ENCODE measurements at places on chromosomes 1 and 21.

- no peak for DNase-seq
These were observed 333.6 kb downstream of the NPHP4 start for GRCh38 chr1:5658340-5659316.

DNA sequence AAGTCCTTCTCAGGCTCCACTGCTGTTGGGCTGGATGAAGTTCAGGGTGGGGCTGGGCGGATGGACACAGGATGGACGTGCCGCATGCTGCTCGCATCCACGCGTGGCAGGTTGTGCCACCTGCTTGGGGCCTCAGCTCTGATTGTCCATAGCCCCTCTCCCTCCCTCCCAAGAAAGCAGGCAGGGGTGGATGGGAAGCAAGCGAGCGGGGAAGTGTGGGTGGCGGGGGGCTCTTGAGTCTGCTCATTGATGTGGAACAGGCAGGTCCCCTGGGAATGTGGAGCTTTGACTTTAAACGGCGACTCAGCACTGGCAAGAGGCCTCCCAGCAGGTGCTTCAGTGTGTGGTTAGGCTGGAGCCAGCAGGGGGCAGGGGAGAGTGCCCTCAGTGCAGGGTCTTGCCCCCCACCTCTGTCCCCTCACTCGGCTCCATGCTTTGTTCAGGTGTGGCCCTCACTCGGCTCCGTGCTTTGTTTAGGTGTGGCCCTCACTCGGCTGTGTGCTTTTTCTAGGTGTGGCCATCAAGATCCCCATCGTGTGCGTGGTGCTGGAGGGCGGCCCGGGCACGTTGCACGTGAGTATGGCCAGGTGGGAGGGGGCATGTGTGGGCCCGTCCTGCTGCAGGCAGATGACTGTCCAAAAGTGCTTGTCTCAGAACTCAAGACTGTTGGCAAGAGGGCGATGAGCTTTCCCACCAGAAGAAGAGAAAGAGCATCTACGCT, 23.9 kb downstream of the TRPM2 start:
- DNase-seq: no peak

GRCh38 chr1:164773102-164773501, 214.1 kb downstream of the PBX1 start:
- no peak for DNase-seq

GRCh38 chr1:4657244-4657789, 2.9 kb downstream of the AJAP1 start:
- DNase-seq: no peak

GRCh38 chr1:218620956-218621355, 275.8 kb downstream of the TGFB2 start:
- no peak for DNase-seq

DNA sequence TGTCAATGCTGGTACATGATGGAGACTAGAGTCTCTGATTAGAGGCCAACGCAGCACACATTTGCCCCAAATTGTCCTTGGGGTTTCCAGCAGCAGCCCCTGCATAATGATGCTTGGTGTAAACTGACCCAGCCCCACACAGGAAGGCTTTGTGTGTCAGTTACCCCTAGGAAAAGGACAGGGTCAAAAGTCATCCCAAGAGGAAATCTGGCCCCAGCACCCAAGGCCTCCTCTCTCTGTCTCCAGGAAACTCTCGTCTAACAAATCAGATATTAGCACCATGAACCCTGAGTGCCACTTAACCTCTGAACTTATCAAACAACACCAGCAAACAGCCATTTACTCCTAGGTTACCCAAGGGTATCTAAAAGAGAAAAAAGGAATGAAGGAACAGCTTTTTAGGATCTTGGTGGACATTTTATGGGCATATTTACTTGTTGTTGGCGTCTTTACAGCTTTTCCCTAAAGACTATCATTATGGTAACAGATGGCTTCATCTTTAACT, 84.5 kb downstream of the PSMG1 start:
- DNase-seq: no peak

DNA sequence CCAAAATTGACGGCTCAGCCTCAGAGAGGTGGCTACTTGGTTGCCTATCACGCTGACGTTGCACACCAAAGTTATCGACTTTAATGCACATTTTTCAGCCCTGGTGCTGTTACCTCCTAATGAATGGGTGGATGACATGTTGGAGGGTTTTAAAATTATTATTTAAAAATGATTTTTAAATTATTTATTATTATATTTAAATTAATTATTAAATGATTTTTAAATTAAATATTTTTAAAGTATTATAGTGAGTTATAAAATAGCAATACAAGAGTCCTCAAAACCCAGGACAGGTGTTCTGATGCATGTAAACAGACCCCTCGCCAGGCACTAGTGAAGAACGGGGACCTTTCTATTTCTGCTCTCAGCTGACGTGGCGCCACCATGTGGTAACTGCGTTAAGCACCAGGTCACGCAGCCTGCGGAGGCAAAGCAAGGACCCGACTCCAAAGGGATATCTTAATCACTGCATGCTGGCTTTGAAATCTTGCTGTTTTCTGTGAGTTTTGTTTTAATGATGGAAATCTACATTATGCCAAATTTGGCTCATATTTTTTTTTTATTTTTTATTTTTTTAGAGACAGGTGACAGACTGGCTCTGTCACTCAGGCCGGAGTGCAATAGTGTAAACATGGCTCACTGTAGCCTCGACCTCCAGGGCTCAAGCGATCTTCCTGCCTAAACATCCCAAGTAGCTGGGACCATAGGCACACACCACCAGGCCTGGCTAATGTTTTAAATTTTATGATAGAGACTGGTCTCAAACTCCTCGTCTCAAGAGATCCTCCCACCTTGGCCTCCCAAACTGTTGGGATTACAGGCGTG, 22.6 kb downstream of the CASP9 start:
- DNase-seq: peak; percentile 71

GRCh38 chr1:115170961-115171392, 81.7 kb upstream of the TSPAN2 start:
- no peak for DNase-seq

DNA sequence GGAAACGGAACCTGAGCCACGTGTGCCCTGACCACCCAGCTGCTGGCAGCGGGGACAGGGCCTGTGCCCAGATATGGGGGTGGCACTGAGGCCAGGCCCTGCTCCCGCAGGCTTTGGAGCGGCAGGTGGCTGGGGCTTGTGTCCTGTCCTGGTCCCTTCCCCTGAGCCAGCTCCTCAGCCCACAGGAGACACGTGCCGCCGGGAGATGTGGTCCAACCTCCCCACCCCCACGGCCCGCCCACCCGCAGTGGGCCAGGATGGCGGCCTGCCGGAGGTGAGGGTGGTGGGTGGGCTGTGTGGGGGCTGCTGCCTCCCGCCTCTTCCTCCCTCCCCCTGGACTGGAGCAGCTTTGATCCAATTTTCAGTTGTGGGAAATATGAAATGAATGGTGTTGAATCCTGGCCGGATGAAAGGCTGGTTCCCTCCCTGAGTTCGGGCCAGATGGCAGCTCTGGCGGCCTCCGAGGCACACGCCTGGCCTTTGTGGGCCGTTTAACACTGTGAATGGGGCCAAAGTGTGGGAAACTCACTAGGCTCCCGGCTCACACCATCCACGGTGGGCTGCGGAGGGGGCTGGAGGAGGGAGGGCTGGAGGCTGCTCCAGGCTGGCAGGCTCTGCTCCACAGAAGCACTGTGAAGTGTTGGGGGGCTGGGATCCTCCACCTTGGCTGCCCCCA, 2.6 kb upstream of the HES5 start:
- DNase-seq: no peak

- peak; percentile 86 for DNase-seq
These were observed 10.2 kb downstream of the IRF2BP2 start for GRCh38 chr1:234599617-234600417.

DNA sequence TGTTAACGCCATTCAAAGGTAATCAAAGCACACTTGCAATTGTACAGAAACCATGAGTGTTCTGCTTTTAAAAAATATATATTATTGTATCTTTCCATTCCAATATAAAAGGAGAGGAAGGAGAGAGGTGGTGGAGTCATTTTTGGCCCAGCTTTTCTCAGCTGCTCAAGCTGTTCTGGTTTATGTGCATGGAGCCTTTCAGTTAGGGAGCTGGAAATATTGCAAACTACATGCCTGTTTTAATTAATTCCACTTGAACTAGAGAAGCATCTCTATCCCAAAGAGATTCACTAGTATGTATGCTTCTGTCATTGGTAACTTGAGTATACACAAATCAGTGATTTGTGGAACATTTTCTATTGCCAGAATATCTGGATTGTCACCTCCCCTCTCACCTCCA, 28.5 kb upstream of the C1orf105 start:
- no peak for DNase-seq

GRCh38 chr1:119472819-119473175, 34.2 kb upstream of the HSD3B1 start:
- no peak for DNase-seq

- DNase-seq: no peak
These were observed 37.1 kb upstream of the RAP1GAP start for GRCh38 chr1:21706151-21706835.

GRCh38 chr1:105591681-105592080, 1464.8 kb upstream of the PRMT6 start:
- DNase-seq: no peak

- DNase-seq: no peak
These were observed 1.5 kb downstream of the FCRL4 start for GRCh38 chr1:157596384-157596783.

GRCh38 chr1:207937204-207937603, 26.3 kb upstream of the CD34 start:
- DNase-seq: no peak

- DNase-seq: no peak
These were observed 109.5 kb upstream of the GRIK3 start for GRCh38 chr1:37143800-37144199.

- DNase-seq: no peak
These were observed 25.1 kb downstream of the SHCBP1L start for GRCh38 chr1:182927693-182928433.

- peak; percentile 52 for DNase-seq
These were observed 788 bp upstream of the TXNIP start for GRCh38 chr1:145997016-145997717.

DNA sequence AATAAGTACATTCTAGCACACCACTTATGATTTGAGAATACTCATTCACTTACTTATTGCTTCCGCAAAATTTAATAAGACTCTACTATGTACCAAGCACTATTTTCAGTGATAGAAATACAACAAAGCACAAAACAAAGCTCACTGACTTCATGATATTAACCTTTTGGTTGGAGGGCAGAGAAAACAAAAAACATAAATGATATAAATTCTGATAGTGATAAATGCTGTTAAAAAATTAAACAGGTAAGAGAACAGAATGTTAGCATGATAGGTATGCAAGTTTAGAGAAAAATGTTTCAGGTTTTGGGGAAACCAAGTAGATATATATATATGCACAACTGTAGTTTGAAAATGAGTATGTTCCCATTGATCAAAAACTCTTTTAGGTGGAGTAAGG, 1.2 kb downstream of the LRRC40 start:
- no peak for DNase-seq

GRCh38 chr1:78432016-78432415, 58.8 kb upstream of the PTGFR start:
- DNase-seq: no peak

GRCh38 chr1:65002508-65003315, 36.4 kb upstream of the JAK1 start:
- peak; percentile 65 for DNase-seq

- DNase-seq: no peak
These were observed 2.1 kb upstream of the RAB3GAP2 start for GRCh38 chr1:220274251-220274855.

GRCh38 chr1:153842006-153842471, 66.8 kb downstream of the SLC27A3 start:
- no peak for DNase-seq

- DNase-seq: no peak
These were observed 92.2 kb downstream of the DYRK1A start for GRCh38 chr21:37458669-37459276.

- no peak for DNase-seq
These were observed 720 bp upstream of the F3 start for GRCh38 chr1:94542088-94542870.

DNA sequence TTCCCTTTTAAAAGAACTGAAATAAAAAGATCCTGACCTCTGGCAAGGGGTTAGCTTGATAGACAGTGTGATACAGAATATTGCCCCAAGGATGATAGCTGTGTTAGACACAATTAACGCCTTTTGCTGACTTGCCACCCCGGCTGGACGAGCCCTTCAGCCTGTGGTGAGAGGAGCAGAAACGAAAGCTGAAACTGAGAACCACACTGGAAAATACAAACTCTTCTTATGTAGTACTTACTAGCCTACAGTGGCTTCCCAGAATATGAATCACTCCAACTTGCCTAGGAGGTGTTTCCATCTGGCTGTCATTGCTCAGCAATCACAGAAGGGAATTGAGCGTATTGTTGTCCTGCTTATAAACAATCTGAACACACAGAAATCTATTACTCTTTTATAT, 22.9 kb downstream of the SAMSN1 start:
- DNase-seq: peak; percentile 59

- DNase-seq: no peak
These were observed 262.1 kb upstream of the LRRC7 start for GRCh38 chr1:69305621-69306020.

DNA sequence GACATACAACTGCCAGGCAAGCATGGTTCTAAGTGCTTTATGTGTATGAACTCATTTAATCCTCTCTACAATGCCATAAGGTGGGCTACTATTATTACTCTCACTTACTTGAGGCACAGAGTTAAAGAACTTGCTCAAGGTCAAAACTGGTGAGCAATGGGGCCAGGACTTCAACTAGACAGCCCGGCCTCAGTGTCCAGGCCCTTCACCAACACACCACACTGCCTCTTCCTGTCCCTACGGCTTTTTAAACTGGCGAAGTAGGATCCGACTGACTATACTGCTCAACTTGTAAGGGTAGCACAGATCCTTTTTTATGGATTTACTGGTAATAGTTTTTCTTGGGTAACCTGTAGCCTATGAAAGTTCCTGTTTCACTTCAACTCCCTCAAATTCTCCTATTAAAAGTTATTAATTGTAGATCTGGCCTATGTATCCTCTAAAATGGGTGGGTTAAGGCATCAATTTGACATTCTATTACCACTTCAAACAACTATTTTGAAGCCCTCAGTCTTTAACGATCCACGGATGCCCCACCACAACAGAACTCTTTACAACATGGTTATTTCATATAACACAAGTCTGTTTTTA, 4.3 kb downstream of the ERRFI1 start:
- no peak for DNase-seq

DNA sequence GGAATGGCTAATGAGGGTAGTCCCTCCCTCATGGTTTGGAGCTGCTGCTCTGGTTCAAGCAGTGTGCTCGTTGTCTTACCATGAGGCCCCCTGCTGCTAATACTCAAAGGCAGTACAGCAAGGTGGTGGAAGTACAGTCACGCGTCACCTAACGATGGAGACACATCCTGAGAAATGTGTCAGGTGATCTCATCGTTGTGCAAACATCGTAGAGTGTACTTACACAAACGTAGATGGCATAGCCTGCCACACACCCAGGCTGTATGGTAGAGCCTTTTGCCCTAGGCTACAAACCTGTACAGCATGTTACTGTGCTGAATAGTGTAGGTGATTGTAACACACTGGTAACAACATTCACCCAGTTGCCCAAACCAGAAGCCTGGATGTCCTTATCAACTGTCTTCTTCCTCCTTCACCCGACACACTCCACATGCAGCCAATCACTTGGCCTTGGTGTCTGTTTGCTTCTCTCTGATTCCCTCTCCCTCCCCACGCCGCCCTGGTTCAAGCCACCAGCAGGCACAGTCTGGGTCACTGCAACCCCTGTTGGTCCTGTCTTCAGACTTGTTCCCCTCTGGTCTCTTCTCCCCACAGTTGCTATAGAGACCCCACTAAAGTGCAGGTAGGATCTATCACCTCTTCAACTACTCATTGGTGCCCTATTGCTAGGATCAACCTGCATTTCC, 6.0 kb upstream of the KCNA2 start:
- DNase-seq: no peak

All from stimulated activated CD4-positive, alpha-beta T cell treated with anti-CD3 and anti-CD28 coated beads, Interleukin-2, amount 100 ng/mL, for 24 hours (primary cell).